Stimulated activated CD4-positive, alpha-beta T cell treated with anti-CD3 and anti-CD28 coated beads, Interleukin-4, amount 100 ng/mL, for 4 hours (primary cell): ENCODE measurements at places on chromosomes 16 and 17.

DNA sequence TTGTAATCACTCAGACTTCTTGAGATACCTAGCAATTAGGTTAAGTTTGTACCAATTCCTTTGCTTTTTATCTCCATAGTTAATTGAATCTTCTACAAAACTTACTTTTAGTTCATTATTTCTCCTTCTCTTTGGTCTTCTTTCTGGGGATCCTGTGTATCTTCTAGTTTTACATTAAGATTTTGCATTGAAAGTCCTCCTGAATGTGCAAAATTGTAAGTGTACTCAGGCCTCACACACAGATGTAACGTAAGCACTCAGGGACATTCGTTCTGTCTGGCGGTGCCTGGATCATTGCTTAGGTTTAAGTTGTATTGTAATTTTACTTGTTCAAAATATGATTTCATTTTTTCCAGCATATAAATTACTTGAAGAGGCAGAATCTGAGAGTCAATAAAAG is 222.6 kb upstream of the CPHXL start:
- no peak for DNase-seq

- DNase-seq, result no peak
Observed at GRCh38 chr17:43536236-43536992, 9.7 kb downstream of the ETV4 start.

DNA sequence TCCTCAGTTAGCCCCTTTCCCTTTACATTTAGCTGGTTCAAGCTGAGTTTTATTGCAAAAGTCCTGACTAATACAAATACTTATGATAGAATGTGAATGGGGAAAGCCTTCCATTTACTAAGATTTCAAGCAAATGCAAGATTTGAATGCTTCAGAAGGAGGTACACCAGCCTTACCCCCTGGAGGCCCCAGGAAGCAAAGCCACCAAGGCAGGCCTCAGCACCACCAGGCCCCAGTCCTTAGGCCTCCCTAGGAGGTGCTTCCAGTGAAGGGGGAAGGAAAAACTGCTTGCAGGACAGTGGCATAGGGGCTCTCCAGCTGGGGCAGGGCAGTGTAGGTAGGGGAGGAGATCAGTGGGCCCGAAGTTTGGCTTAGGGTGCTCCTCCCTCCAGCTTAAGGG is 7.3 kb upstream of the PRPSAP2 start:
- DNase-seq, result no peak

GRCh38 chr16:53511403-53512280 is 8.6 kb upstream of the AKTIP start:
- DNase-seq, result no peak

GRCh38 chr17:75295201-75296158 is 6.2 kb upstream of the SLC25A19 start:
- DNase-seq, result no peak

- no peak for DNase-seq
Observed at GRCh38 chr17:34166352-34166751, 88.7 kb upstream of the CCL2 start.
